ENCODE measurements at places on chromosomes 3 and 15.

DNA sequence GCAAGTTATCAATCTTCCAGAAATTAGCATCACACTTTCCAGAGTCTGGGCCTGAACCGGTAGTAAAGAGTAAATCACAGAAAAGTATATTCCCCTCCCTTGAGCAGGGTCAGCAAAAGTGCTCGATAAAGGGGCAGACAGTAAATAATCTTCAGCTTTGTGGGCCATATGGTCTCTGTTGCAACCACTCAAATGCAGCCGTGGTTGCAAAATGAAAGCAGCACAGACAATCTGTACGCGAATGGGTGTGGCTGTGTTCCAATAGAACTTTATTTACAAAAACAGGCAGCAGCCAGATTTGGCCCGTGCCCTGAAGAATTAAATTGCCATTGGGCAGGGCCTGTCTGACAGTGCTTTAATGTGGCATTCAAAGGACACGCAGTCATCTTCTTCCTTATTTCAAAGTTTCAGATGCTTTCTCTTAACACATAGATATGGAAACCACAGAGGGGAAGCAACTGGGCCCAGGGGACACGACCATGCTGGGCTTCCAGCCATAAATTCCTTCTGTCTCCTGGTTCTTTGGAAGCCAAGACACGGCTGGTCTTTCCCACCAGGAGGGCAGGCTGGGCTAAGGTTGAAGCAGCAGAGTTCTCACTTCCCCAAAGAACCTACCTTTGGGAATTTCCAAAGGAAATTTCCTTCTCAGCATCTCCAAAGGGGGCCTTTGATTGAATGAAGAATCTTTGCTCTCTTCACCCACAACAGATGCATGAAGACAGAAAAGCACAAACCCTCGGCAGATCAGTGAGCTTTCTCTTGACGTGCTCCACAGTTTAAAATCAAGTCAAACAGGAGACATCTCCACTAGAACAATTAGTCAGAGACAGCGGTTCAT, 489.8 kb upstream of the PROK2 start:
- no peak overlapping the region for H3K27ac ChIP-seq
- DNase-seq = no peak
- H3K27me3 ChIP-seq = peaks cover 4% of the 10 kb centered on the region

DNA sequence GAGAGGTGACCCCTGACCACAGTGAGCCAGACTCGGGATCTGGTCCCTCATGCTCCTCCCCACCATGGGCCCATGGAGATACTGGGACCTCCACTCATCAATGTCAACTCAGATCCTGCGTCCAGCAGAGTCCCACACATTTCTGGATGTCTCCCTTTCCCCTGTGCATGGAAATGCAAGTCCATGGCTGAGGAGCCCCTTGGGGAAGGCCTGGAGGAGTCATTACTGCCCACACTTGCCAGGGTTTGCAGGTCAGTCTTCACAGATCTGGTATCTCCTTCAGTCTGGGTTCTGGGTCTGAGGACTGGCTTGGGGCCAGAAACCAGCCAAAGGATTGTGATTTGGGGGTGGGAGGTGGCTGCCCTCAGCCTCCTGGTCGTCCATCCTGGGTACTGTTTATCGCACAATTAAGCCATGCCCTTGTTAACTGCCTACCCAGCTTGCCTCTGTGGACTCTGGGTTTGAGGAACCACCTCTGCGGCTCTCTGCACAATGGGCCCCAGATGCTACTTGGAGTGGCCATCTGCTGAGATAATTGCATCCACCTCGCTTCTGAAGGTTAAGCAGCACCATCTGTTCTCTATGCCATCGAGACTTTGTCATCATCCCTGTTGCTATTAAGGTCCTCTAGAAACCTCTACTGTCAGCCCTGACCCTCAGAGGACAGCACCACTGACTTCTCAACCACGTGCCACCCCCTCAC, 49.9 kb upstream of the KLF13 start:
- H3K4me1 ChIP-seq = peaks cover 64% of the 10 kb centered on the region
- H3K4me3 ChIP-seq = peak overlapping the region; percentile 30

DNA sequence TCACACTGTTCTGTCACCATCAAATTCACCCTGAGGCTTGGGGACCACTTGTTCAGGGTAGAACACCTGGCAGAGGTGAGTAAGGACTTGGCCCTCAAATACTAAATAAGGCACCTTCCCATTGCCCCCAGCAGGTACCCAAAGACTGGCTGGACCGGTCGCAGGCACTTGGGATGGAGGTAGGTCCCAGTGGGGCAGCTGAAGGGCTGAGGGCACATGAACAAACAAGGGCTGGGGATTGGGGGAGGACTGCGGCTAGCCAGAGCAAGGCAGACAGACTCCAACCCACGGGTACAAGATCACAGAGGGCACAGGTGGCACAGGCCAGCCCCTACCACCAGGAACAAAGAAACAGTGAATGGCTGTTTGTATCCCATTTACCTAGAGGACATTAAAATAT, 1.9 kb downstream of the MRPS25 start:
- H3K4me1 ChIP-seq = peaks cover 13% of the 10 kb centered on the region
- H3K36me3 ChIP-seq = peaks cover 5% of the 10 kb centered on the region
- H3K4me3 ChIP-seq = peak overlapping the region; percentile 94
- H3K27me3 ChIP-seq = peaks cover 6% of the 10 kb centered on the region
- peak overlapping the region; percentile 94 for H3K27ac ChIP-seq

GRCh38 chr3:134232151-134232550, 18.5 kb downstream of the RYK start:
- H3K27me3 ChIP-seq = no peaks in the 10 kb centered on the region
- H3K4me1 ChIP-seq = peaks cover 4% of the 10 kb centered on the region
- H3K27ac ChIP-seq = no peak overlapping the region
- DNase-seq = no peak
- H3K36me3 ChIP-seq = no peaks in the 10 kb centered on the region
- H3K4me3 ChIP-seq = no peak overlapping the region

DNA sequence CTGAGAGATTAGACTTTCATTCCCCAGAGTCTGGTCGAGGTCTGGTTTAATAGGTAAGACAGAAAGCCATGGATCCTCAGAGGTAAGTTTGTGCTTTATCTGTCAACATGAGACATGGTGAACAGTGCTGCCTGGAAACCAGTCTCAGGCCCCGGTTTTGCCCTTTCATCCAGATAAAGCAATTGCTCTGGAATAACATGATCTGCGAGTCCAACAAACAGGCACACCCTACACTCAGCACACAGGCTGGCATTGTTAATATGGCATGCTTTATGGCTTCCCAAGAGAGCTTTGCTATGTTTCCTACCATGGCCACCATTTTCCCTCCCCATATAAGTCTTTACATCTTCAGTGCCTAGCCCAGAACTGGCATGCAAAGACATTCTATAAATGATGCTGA, 30.1 kb upstream of the MNS1 start:
- no peak for DNase-seq
- no peaks in the 10 kb centered on the region for H3K36me3 ChIP-seq
- no peaks in the 10 kb centered on the region for H3K27me3 ChIP-seq
- no peak overlapping the region for H3K27ac ChIP-seq
- H3K4me1 ChIP-seq = peaks cover 8% of the 10 kb centered on the region
- no peak overlapping the region for H3K4me3 ChIP-seq

DNA sequence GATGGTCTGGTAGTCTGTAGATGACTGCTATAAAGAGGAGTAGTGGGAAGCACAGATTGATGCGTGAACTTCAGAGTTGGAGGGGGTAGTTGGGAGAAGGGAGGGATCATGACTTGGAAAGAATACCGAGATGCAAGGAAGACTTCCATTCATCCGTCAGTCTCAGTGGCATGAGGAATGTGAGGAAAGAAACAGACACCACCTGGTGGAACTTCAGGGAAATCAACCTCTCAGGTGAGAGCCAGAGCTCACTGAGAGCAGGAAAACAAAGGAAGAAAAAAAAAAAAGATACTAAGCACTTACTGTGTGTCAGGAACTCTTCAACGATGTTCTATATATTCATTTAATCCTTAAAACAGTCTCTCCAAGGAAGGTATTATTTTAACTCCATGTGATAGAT, 172.4 kb downstream of the OXSM start:
- DNase-seq = no peak
- no peak overlapping the region for H3K4me3 ChIP-seq
- H3K27ac ChIP-seq = no peak overlapping the region
- H3K36me3 ChIP-seq = no peaks in the 10 kb centered on the region

DNA sequence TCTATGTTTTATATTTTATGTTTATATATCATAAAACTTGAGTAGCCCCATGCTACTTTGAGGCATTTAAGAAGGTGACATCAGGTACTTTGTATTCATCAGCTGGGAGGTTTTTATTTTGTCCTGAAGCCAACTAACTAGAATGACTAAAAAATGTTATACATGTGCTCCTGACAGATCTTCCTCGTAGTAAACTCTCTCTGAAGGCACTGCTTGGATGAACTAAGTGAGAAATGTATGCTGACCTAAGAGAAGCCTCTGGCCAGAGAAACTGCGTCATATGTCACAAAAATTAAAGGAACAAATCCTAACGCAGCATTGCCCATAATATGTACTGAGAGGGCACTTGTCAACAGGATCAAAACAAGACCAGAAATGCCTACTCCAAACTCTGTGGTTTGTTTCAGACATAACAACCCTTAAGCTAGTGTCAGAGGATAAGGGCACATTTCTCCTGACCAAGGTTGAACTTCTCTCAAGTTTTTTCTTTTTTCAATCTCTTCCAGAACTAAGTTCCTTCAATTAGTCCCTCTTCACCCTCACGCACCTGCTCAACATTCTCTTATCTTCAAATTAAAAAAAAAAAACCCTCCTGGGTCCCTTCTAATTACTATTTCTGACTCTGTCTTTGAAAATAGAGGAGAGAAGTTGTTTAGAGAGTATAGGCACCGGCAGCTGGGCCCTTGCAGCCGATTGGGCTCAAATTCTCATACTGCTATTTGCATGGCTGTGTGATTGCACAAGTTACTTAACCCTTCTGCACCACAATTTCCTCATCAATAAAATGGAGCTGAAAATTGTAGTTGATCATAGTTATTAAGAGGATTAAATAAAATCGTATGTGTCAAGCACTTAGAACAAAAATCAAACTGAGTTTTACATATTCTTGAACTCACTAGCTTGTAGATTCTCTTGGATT, 159.0 kb downstream of the FRMD5 start:
- no peak overlapping the region for H3K27ac ChIP-seq
- DNase-seq = no peak
- H3K36me3 ChIP-seq = peaks cover 5% of the 10 kb centered on the region
- H3K27me3 ChIP-seq = peaks cover 5% of the 10 kb centered on the region
- H3K4me1 ChIP-seq = peaks cover 14% of the 10 kb centered on the region

DNA sequence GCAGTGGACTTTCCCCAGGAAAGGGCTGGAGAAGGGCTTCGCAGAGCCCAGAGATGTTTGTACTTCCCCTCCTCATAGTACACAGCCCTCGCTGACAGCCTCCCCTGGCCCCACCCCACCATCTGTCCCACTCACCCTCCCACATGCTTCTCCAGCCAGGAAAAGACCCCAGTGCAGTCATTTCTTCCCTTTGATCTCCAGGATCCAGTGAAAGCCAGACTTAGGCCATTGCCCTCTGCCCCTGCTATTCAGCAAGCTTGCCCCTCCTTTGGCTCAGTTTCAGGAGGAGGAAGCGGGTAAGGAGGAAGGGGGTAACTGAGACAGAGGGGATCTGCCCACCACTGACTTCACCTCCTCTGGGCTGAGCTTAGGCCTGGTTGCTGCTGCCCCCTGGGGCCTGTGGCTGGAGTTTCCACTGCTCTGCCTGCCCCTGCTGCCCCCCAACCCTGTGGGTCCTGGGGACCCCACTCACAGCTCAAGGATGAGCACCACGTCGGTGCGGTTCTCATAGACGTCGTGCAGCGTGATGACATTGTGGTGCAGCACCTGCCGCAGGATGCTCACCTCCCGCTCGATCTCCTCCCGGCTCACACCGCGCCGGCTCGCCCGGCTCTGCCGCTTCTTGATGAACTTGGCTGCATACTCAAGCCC, 63.1 kb downstream of the DAPK2 start:
- H3K4me1 ChIP-seq = peaks cover 32% of the 10 kb centered on the region
- H3K27ac ChIP-seq = peak overlapping the region; percentile 72
- no peaks in the 10 kb centered on the region for H3K36me3 ChIP-seq
- peak; percentile 50 for DNase-seq
- H3K4me3 ChIP-seq = no peak overlapping the region

- peak; percentile 55 for DNase-seq
- H3K4me3 ChIP-seq = no peak overlapping the region
- H3K4me1 ChIP-seq = peaks cover 10% of the 10 kb centered on the region
These were observed 3.5 kb upstream of the SHISA5 start for GRCh38 chr3:48507256-48508061.

- H3K27ac ChIP-seq = no peak overlapping the region
- DNase-seq = no peak
- peaks cover 3% of the 10 kb centered on the region for H3K4me1 ChIP-seq
- H3K27me3 ChIP-seq = no peaks in the 10 kb centered on the region
- H3K4me3 ChIP-seq = no peak overlapping the region
These were observed 36.0 kb upstream of the C3orf70 start for GRCh38 chr3:185188816-185189215.

- H3K4me3 ChIP-seq = no peak overlapping the region
- H3K4me1 ChIP-seq = peaks cover 40% of the 10 kb centered on the region
- H3K27me3 ChIP-seq = peaks cover 6% of the 10 kb centered on the region
- H3K27ac ChIP-seq = no peak overlapping the region
These were observed 92.5 kb downstream of the CHSY1 start for GRCh38 chr15:101159096-101159935.

DNA sequence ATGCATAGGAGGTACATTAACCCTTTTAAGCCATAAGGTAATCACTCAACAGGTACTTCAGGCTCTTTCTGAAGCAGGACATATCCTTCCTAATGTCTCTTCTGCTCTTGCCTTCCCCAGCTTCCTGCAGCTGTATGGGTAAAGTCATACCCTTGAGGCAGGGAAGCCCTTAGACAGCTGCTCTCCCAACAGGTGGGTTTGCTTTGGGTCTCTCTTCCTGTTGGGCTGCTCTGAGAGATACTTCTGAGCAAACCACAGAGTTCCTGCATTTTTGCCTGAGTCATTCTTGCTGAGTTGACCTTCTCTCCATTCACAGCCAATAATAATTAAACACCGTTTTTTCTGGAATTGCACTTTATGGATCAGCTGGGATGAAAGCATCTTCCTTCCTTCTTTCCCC, 2.0 kb upstream of the TRAT1 start:
- no peak for DNase-seq
- H3K4me3 ChIP-seq = no peak overlapping the region
- no peaks in the 10 kb centered on the region for H3K4me1 ChIP-seq

- H3K27me3 ChIP-seq = peaks cover 6% of the 10 kb centered on the region
- H3K27ac ChIP-seq = no peak overlapping the region
- H3K36me3 ChIP-seq = peaks cover 11% of the 10 kb centered on the region
- no peaks in the 10 kb centered on the region for H3K4me1 ChIP-seq
- no peak overlapping the region for H3K4me3 ChIP-seq
- DNase-seq = no peak
These were observed 60.2 kb upstream of the FAM174B start for GRCh38 chr15:92715758-92716157.

- H3K4me1 ChIP-seq = peaks cover 19% of the 10 kb centered on the region
- H3K4me3 ChIP-seq = no peak overlapping the region
- H3K27ac ChIP-seq = no peak overlapping the region
- H3K27me3 ChIP-seq = peaks cover 3% of the 10 kb centered on the region
These were observed 166.6 kb upstream of the SLC24A5 start for GRCh38 chr15:47954196-47954595.

- H3K4me3 ChIP-seq = no peak overlapping the region
- no peak for DNase-seq
- no peaks in the 10 kb centered on the region for H3K36me3 ChIP-seq
- H3K4me1 ChIP-seq = no peaks in the 10 kb centered on the region
- H3K27me3 ChIP-seq = peaks cover 2% of the 10 kb centered on the region
These were observed 153.1 kb upstream of the DPH6 start for GRCh38 chr15:35698966-35699575.

All from glutamatergic neuron (in vitro differentiated cells).